ENCODE measurements at places on chromosomes 2 and 18.
A peak's percentile ranks its signal among the peaks of the same experiment; 100 is the strongest.

GRCh38 chr18:73355121-73355520, 487.3 kb upstream of the NETO1 start:
- no peak for DNase-seq

- DNase-seq: no peak
Observed at GRCh38 chr2:159202568-159203071, 83.9 kb downstream of the WDSUB1 start.

GRCh38 chr2:95306336-95306895, 9.3 kb downstream of the KCNIP3 start:
- DNase-seq: no peak

DNA sequence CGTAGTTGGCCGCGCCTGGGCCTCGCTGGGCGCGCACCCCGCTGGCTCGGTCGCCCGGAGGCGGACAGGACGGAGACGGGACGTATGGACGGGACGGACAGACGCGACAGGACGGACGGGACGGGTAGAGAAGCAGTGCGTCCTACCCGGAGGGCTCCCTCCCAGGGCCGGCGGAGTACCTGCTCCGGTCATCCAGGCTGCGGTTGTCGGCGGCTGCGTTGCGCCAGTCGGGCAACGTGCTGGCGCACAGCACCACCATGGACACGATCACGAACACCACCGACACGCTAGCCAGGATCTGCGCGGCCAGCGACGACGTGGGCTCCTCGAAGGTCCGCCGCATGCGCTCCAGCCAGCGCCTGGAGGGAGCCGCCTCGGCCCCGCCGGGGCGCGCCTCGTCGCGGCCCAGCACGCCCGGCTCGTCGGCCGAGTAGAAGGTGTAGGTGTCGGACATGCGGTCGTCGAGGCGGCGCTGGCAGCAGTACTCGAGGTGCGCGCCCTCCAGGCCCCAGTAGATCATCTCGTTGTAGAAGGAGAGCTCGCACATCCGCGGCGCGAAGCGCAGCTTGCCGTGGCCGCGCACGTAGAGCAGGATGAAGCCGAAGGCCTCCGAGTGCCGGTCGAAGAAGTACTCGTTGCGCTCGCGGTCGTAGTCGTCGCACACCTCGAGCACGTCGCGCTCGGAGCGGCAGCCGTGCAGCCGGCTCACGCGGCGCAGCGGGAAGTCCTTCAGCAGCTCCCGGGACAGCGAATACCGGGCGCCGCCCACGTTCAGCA, 903 bp downstream of the KCNG3 start:
- DNase-seq: no peak

DNA sequence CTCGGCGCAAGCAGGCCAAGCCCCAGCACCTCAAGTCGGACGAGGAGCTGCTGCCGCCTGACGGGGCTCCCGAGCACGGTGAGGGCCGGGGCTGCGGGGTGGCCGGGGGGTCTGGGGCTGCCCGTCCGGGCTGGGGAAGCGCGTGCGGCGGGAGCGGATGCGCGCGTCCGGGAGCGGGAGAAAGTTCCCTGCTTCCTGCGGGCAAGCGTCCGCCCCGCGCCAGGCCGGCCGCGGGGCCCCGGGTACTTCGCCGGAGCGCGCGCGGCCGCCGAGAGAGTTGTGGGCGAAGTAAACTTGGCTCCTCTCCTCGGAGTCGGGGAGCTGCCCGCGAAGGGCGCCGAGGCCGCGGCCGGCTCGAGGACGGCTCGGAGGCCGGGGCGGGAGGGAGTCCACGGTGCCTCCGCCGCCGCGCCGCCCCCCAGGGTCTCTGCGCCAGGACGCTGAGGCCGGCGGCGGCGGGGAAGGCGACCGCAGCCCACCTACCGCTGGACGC, 707 bp downstream of the SALL3 start:
- no peak for DNase-seq

DNA sequence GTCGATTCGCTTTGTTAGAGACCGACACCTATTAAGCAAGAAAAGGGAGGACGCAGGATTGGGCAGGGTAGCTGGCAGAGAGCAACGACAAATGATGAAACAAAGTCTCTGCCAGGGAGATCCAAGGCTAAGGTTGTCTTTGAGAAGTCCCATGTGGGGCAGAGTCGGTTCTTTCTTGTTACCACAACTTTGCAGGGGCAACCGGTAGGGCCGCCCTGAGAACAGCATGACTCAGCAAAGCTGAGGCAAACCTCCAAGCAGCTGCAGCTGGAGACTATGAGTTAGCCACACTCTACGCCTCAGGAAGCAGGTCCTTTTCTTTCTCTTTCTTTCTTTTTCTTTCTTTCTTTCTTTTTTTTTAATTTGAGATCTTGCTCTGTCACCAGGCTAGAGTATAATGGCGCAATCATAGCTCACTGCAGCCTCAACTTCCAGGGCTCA, 452.3 kb upstream of the ID2 start:
- no peak for DNase-seq

GRCh38 chr2:67503066-67503795, 106.1 kb downstream of the ETAA1 start:
- DNase-seq: no peak

- DNase-seq: no peak
Observed at GRCh38 chr2:240557101-240557751, 562 bp downstream of the ANKMY1 start.

DNA sequence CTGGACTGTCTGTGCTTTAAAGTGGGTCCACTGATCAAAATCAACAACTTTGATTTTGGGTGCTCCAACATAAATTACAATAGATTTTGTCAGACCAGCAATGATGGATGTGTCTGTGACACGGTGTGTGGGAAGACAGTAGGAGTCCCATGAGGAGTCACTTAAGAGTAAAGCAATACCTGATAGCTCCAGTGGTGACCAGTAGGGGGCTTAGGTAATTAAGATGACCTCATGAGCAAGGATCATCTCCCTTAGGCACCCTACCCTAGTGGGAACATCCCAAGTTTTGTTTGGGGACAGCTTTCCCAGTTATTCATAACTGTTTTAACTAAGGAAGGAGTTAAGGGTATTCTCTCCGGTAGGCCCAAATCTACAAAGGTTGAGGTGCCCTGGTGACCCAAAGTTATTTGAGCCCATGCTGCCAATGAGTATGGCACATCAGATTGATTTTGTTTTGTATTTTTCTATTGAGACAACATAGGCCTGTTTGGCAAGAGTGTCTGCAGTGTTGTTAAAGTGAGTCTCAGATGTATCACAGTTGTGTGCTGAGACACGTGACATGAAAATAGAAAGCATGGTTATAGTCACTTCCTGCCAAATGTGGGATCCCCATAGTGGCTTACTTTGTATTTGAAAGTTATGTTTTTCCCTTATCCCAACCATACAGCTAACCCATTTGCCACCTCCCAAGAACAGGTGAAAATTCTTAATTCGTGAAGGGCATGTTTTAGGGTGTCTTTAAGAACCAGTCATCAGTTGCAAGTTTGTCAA, 1337.6 kb upstream of the SLC39A10 start:
- peak; percentile 3 for DNase-seq

GRCh38 chr2:19882286-19882685, 19.5 kb downstream of the TTC32 start:
- no peak for DNase-seq

- no peak for DNase-seq
Observed at GRCh38 chr18:77077401-77077800, 55.2 kb downstream of the MBP start.

DNA sequence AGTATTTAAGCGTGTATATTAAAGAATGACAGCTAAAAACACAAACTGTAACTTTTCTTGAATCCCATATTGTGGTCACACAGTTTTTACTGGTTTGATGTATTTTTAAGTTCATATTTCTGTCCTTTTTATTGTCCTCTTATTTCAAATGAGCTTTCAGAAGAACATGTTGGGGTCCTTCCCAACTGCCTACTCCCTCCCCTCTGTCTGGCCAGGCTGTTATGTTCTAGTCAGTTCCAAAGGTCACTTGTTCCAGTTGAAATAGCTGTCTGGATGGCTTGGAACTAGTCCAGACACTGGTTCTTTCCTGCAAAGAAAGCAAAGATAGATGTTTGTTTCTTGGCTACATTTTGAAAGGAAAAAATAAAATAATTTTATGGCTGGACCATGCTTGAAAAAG, 306.9 kb downstream of the GULP1 start:
- no peak for DNase-seq

DNA sequence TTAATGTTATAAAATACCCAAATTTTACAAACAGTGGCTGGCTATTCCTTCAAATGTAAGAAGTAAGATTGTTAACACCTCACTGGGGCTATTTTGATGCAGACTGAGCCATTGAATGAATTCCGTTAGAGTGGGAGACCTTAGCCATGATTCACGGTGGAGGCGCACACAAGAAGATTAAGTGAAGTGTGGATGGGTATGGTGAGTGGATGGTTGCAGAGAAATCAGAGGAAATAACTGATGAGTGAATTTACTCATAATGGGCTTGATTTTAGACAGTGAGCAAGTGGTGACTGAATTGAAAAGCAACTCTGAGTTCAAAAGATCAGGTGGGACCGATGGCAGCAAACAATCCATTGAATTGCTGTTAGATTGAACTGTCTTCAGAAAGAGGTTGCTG, 75.0 kb downstream of the NRP2 start:
- no peak for DNase-seq

- DNase-seq: no peak
Observed at GRCh38 chr18:70182548-70182947, 22.9 kb downstream of the RTTN start.

DNA sequence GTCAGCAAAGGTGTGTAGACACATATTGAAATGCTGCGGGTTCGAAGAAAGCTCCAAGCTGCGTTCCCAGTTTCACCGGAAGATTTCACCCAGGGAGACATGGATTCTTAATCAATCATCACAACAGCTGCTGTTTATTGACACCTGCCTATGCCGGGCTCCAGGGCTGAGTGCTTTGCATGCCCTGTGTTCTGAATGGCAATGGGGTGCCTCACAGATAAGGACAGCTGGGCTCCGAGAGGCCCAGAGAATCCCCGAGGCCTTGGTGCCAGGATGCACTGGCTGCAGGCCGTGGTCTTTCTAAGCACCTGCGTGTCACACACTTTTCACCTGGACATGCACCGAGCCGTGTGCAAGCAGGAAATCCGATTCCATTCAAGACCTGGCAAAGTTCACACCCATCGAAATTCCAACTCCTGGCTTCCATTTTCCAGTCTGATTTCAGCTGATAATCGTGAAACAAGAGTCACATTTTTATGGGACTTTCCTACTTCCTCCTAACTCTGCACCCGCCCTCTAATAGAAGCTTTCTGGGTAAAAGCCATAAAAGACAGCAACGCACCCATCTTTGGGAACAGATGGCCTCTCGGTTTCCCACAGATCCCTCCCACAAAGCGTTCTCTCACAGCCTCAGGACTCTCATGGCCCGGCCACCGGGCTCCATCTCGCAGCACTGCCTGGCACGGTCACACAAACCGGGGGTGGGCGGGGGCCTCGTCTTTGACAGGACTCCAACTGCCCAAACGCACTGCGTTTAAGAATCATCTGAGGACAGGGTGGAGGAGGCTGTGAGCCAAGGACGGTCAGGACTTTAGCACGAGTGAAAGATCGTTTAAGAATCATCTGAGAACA, 245.6 kb upstream of the SALL3 start:
- DNase-seq: no peak

GRCh38 chr2:181589779-181590178, 67.1 kb downstream of the CERKL start:
- no peak for DNase-seq

GRCh38 chr18:76875390-76876325, 53.3 kb downstream of the ZNF236 start:
- DNase-seq: peak; percentile 9

DNA sequence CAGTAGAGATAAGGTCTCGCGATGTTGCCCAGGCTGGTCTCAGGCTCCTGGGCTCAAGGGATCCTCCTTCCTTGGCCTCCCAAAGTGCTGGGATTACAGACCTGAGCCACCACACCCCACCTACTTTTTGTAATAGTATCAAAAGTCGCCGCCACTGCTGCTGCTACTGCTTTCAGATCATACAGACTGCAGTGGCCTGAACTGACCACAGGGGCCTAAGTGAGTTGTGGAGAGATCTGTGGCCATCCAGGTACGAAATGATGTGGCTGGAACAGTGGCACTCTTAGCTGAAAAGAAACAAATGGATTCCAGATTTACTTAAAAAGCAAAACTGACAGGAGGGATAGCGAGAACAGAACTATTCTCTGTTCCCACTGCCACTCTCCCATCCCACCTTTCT, 32.9 kb upstream of the POMC start:
- no peak for DNase-seq

GRCh38 chr2:149064856-149065630, 26.5 kb downstream of the LYPD6B start:
- no peak for DNase-seq

- no peak for DNase-seq
Observed at GRCh38 chr2:26640331-26640745, 828 bp downstream of the CIB4 start.

GRCh38 chr2:43129676-43130547, 96.5 kb downstream of the ZFP36L2 start:
- no peak for DNase-seq

DNA sequence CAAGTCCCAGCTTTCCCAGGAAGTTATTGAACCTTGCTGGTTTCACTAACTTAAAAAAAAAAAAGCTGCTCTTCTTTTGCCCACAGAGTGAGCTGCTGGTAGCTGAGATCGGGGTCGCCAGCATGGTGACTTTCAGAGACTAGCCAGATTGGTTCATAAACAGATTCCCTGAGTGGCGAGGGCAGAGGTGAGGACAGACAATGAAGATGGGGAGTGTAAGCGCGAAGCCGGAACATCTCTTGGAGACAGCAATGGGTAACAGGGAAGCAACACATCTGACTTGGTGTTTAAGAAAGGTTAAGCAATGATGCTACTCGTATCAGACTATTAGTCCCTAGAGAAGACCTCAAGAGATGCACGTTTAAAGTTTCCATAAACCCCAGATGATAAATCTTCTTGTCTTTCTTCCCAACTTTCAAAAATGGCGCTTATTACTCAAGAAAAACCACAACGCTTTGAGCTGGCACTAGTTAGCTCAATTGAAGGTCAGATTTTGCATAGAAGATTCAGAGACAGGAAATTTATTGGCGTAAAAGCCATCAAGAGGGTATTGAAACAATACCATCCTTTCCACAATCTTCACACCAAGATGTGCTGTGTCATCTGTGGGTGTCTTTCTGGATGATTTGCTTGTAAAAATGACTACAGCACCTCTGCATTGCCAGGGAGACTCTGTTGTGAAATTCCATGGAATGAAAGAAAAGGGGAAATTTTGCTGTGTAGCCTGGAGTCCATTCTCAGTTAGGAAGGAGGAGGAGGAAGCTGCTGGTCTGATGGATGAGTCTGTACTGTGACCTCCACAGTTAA, 193.1 kb upstream of the CXCR4 start:
- DNase-seq: no peak

- no peak for DNase-seq
Observed at GRCh38 chr18:505483-506122, 5.1 kb upstream of the COLEC12 start.

GRCh38 chr2:86224645-86225355, 25.5 kb downstream of the MRPL35 start:
- no peak for DNase-seq

DNA sequence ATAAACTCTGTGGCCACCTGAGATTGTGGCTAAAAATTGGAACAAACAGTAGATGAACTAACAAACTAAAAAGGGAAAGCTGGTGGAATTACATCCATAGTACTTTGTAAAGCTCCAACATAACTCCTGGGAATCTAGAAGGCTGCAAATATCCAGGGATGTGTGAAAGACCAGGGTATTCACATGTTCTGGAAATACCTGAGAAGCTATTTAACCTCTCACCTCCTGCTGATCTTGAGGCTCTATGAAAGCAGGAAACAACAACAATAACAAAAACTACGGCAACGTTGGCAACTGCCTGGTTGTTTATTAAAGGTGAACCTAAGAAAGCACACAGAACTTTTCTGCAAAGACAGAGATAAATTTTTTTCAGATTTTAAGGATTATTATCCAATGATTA, 171.3 kb downstream of the CCDC178 start:
- DNase-seq: peak; percentile 28
